ENCODE measurements at places on chromosomes 5 and 9. TPM values are rescaled to one million over a fixed set of nuclear protein-coding genes. Genes with fewer than 3 reads are reported as not detected.

DNA sequence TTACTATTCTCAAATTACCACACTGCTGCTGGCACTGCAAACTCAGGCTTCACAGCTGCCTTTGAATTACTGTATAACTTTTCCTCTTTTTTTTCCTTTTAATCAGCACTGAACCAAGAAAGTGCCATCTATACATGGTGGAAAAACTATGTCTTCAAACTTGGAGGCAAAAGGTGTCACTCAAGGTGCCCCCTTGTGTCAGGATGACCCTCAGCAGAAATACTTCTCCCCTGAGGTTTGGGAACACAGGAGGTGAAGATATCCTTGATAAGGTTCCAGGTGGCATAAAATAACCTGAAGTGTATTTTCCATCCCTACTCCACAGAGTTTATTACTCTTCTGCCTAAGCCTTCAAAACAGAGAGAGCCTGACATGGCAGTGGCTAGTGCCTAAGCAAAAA, 14.5 kb downstream of the FRMD3 start:
- no peak for DNase-seq

DNA sequence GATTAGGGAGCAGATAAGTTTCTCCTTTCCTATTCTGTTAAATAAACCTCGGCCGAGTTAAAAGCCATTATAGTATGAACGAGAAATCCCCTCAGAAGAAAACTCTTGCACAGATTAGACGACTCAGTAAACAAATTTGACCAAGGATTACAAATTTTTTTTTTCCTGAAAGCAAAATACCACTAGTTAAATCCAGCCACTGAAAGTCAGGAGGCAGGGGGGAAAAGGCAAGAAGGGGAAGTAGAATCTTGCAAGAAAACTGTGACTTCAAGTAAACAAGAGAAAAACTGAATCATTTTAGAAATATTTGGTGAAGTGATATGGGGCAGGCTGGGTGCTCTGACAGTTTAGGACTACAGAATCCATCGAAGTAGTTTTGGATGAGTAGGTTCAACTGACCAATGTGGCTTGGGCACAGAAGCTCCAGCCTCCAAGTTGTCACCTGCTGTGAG, 251.0 kb downstream of the DENND1A start:
- peak; percentile 20 for DNase-seq

DNA sequence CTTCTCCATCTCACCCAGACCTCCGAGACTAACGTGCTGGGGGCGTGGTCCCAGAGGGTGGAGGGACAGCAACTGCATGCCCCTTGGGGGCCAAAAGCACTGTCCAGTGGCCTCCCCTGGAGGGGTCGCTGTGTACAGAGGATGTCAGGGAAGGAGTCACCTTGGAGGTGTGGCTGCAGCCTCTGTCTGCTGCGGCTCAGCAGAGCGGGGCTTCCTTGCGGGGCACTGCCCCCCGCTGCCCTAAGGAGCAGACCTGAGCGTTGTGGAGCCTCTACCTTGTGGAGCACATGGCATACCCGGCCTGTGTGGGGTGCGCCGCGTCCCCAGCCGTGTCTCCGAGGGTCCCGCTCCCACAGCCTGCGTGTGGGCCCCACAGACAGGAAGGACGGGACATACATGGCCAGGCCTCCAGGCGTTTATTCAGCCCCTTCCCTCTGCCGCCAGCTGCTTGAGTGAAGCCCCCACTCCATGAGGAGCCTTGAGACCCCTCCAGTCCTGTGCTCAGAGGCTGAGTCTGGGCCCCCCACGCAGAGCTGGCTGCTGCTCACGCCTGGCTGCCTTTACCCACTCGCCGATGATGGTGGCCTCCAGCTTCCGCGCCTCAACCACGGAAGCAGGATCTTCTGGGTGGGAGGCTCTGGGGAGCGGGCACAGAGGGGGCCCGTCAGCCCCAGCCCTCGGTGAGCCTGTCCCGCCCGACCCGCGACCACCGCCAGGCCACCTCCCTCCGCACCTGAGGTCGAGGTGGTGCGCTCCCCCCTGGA, 4.2 kb downstream of the DPP7 start:
- DNase-seq = no peak

DNA sequence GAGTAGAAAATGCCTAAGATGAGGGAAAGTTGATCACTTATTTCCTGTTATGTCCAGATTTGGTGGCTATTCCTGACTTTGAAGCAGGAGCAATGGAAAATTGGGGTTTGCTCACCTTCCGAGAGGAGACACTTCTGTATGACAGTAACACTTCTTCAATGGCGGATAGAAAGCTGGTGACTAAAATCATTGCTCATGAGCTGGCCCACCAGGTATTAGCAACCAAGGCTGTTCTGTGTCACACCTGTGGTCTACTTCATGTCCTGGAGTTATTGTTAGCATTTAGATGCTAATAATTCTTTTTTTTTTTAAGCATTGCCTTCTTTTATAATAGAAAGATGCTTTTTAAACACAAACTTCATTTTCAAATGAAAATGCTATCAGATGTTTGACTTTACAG, 57.9 kb downstream of the LNPEP start:
- DNase-seq = no peak

DNA sequence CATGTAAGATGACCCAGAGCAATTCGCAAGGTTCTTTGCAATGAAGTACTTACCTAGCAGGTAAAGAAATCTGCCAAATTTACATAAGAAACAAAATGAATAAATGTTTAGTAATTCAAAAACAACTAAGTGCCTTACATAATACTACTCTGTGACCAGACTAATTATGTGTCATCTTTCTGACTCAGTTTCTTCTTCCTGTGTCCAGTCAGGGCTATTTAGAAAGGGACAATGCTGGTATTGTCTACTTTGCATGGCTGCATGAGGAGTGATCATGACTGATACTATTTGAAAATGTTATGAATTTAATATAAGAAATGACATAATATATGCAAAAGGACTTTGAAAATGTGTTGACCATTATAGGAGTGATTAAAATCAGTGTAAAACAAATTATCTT, 210.0 kb downstream of the TMEM161B start:
- DNase-seq = no peak

DNA sequence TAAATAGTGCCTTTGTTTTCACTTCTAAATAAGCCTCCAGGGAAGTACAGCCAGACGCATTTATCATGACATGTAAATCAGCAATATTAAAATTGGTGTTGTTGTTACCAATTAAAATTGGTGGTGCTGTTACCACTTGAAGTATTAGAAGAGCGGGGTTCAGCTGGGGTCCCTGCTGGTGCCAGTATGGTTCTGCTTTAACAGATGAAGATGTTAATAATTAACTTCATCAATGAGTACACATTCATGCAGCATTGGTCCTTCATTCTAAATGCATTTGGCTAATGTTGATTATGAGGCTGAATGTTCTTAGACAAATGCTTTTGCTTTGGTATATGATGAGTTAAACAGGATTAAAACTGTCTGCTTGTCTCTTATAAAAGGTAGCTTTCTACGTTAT, 67.6 kb upstream of the TMC1 start:
- no peak for DNase-seq

- no peak for DNase-seq
Observed at GRCh38 chr5:150203832-150204589, 14.1 kb downstream of the SLC6A7 start.

- no peak for DNase-seq
Observed at GRCh38 chr5:170296935-170297588, 515 bp downstream of the LCP2 start.

GRCh38 chr9:84852617-84853301, 183.2 kb downstream of the NTRK2 start:
- peak; percentile 52 for DNase-seq

DNA sequence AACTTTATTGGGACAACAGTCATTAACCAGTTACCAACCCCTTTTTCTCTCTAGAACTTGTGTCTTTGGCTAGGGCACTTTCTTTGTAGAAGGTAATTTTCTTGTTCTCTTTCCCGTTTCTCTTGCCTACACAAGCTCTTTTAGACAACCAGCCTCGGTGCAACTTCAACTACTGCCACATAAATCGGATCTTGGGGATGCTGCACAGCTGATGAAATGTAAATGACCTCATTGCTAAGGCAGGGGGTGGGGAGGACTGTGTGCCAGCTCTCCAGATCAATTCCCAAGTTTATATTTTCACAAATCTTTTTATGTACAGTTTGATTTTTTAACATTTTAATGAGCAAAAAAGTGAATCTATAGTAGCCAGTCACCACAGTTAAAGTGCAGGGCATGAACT, 157.6 kb downstream of the DENND1A start:
- DNase-seq = no peak

DNA sequence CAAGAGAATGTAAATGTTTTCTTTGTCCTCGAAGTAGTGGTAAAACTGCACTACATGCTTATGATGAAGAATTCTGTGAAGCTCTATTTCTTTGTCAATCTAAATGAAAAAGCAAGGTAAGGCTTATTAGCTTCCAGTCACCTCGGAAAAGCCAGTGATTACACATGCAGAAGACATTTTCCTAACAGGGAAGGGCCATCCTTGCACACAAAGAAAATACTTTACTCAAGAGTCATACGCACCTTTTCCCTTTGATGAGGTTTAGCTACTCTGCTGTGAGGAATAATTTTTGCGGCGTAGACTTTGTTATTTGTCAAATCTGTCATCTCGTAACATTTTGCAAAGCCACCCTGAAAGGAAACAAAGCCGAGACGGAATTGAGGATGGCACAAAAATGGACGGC, 1.1 kb downstream of the PLK2 start:
- peak; percentile 24 for DNase-seq

DNA sequence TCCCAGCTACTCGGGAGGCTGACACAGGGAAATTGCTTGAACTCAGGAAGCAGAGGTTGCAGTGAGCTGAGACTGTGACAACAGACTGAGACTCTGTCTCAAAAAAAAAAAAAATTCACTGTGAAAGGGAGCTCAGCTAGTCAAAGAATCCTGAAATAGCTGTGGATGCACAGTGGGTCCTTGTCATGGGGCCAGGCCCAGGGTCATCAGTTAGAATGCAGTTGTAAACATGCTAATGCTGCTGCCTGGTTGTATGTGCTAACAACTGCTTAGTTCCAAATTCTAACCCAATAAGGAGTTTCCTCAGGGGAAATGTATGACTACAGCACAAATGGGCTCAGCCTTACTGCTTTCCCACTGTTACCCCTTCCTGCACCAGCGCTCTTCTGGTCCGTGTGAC, 84.0 kb downstream of the PALM2AKAP2 start:
- no peak for DNase-seq

DNA sequence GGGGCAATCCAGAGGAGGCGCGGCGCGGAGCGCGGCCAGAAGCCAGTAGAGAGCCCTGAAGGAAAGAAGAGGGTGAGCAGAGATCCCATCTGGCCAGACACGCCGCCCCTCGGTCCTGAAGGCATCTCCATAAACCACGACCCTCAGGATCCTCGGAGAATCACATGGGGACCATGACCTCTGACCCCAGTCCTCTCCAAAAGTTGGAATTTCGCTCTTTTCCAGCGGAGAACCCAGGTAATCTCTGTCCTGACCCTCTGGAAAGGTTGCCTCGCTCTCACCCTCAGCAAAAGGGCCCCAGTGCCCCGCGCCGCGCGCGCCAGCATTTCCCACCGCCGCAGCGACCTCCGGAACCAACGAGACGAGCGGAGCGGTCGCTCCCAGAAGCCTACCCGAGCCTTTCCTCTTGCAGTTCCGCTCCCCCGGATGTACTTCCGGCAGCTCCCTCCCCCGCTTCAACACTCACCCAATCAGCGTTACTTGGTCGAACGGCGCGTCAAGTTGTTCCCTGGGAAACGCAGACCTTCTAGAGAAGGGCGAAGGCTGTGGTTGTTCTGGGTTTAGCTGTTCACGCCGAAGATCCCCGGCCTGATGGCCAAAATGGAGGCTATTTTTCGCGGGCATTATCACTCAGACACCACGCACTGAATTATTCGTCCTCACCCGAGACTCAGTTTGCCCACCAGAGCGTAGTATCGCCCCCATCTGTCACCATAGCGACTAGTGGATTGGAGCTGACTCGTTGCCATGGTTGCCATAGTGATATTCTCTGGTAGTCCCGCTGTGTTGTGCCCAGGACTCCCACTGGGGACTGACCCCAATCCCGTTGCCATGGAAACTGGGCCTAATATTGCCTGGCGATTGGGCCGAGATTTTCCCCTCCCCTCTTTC, at the start of gene STOML2:
STOML2 (minus strand) TSS at position 363 of the 891 bp plus-strand sequence; CDS start at position 326, 37 bp downstream.
- peak; percentile 94 for DNase-seq

DNA sequence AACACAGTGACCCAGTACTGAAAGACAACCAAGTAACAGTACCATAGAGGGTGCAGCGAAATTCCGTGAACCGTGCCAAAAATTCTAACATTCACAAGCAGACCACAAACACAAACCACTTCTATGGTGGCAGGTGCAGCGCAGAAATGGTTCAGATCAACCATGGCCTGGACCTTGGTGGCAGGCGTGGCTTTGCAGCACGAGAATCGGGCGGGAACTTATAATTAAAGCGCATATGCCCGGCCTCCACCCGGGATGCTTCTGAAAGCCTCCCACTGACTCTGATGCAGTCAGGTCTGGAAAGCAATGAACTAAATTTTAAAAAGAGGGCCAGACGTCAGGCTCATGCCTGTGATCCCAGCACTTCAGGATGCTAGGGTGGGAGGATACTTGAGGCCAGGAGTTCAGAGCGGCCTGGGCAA, 68.0 kb upstream of the TBC1D9B start:
- no peak for DNase-seq

DNA sequence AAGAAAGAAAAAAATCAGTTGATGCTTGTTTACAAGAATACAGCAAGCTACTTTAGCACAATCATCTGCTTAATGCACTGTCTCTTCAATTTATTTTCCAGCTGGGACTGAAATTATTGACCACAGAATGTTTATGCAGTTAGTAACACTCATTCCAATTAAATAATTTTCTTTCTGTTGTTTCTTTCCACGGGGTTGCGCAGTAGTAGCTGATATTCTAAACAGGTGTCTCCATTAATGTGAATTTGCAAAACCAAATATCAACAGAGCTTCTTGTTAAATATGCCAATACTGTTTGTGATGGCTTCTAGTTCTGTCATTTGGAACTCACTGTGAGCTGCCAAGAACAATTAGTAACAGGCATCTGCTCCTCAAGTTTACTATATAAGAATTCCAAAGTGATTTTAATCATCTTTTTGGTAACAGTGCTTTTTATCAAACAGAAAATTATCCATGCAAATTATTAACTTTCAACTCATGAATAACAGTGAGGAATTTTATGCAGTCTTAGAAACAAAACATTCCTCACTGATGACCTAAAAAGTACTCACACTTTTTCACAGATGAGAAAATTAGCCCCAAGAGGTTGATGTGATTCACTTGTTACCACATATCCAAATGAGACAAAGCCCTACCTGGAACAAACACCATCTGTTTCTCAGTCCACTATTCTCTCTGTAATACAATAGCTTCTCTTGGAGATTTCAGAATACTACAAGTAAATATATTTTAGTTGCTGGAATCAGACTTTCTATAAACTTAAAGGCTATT, 567.6 kb upstream of the RGMB start:
- DNase-seq = peak; percentile 45

GRCh38 chr9:95268681-95269080, 48.8 kb downstream of the FANCC start:
- DNase-seq = peak; percentile 24

GRCh38 chr5:104541141-104541785, 978.7 kb upstream of the NUDT12 start:
- DNase-seq = peak; percentile 75

The INSYN2B gene
- polyA plus RNA-seq = 0.05 TPM

The MEIKIN gene
- polyA plus RNA-seq = not detected

The SMIM33 gene
- not detected for polyA plus RNA-seq
